ENCODE measurements at places on chromosomes 5 and 9.

GRCh38 chr9:81690251-81690851, 1.0 kb upstream of the TLE1 start:
- DNase-seq, result no peak

DNA sequence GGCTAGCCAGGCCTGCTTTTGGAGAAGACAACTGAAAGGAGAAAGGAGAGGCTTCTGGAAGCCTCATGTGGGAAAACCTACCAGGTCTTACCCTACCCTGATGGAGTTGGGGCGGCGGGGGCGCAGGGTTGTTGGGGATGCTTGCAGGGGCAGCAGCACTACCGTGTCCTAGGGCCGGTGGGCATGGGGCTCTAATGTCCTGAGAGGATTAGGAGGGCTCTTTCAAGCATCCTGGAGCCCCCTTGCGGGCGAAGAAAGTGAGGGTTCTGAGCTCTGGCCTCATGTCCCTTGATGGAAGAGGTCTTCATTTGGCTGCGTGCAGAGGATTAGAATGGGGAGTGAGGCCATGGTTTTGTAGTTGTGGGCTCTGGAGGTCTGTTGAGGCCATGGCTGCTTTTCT, 86.9 kb upstream of the PITX1 start:
- DNase-seq, result no peak

GRCh38 chr9:89877051-89878002, 272.5 kb downstream of the GADD45G start:
- no peak for DNase-seq

- DNase-seq, result no peak
These were observed 52.3 kb upstream of the RPL26L1 start for GRCh38 chr5:172906888-172907287.

GRCh38 chr9:109974143-109974917, 194.3 kb downstream of the PALM2AKAP2 start:
- no peak for DNase-seq

GRCh38 chr5:131212471-131213021, 41.8 kb downstream of the LYRM7 start:
- no peak for DNase-seq

- DNase-seq, result no peak
These were observed 147.1 kb upstream of the SLC12A2 start for GRCh38 chr5:127936439-127936972.

- peak; percentile 85 for DNase-seq
These were observed 1.3 kb upstream of the TBC1D2 start for GRCh38 chr9:98256756-98257155.

GRCh38 chr5:35561396-35561795, 56.3 kb upstream of the SPEF2 start:
- no peak for DNase-seq

GRCh38 chr5:181100121-181100875, 30.7 kb downstream of the OR2V1 start:
- DNase-seq, result no peak

- DNase-seq, result no peak
These were observed 180.6 kb downstream of the CACNA1B start for GRCh38 chr9:138058181-138058580.

DNA sequence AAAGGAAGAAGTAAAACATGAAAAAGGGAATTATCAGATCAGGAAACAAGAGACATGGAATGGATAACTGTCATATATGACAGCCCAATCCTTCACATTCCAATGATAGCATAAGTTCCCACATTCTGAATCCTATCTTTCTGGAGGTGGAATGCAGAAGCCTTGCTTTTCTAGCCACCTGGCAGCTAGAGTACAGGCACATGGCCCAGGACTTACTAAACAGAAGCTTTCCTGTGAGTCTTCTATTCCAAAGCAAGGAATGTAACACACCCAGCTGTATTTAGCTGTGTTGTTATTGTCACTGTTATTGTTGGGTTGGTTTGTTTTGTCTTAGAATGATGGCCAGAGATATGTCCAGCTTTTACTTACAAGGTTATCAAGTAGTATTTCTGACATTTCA, 780.5 kb upstream of the ZNF608 start:
- DNase-seq, result no peak

- no peak for DNase-seq
These were observed 107.9 kb downstream of the RXRA start for GRCh38 chr9:134433909-134434882.

- peak; percentile 69 for DNase-seq
These were observed 82.3 kb downstream of the SLC1A3 start for GRCh38 chr5:36688722-36689121.

GRCh38 chr5:120419127-120419526, 45.0 kb upstream of the PRR16 start:
- DNase-seq, result peak; percentile 3

DNA sequence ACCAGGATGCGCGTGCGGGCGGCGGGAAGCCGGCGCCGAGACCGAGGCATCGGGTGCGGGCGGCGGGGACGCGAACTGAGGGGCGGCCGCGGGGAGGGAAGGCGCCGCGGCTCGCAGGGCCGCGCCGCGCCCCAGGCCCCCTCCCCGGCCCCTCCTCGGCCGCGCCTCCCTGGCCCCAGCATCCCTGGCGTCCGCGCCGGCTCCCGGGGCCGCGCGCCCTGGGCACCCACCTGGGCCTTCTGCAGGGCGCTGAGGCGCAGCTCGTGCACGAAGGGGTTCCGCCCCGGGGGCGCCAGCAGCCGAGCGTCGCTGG, 324 bp downstream of the LPCAT1 start:
- no peak for DNase-seq

DNA sequence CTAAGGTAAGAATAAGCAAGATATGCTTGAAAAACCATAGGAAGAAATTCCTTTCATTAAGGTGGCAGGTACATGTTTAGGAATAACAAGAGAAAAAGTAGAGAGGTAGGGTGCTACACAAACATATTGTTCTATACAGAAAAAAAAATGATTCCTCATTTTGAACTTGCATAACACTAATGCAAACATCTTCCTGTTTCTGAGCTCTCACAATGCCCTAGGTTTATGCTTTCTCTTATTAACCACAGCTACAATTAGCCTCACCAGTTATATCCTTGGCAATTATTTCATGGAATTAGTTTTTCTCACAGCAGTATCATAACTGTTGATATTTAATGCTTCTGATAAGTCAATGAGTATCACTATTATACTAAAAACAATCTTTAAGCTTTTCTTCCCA, 20.7 kb downstream of the CEMIP2 start:
- peak; percentile 43 for DNase-seq

GRCh38 chr5:10668697-10669096, 92.3 kb downstream of the DAP start:
- no peak for DNase-seq

DNA sequence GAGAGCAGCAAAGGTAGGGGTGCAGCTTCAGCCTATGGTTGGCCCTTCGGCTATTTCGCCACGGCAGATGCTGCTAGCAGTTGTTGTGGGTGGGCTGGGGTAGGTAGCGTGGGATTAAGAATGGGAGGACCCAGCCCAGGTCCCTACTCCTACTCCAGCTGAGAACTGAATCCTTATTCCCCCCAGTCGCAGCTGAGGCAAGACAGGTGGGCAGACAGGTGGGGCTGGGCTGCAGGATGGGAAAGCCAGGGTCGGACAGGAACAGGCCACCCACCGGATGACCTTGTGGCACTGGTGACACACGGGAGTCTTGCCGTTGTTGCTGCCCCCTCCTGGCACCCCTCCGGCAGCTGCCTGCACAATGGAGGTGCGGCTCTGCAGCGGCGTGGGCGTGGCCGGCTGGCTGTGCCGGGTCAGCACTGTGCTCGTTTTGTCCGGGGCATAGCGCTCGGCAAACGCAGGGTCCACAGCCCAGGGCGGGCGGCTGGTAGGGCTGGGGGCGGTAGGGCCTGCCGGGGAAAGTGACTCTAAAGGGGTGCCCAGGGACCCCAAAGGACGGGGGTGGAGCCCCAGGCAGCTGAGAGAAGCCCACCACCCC, 8.2 kb downstream of the PDLIM7 start:
- peak; percentile 33 for DNase-seq

GRCh38 chr5:3430691-3431090, 164.9 kb upstream of the IRX1 start:
- DNase-seq, result no peak

- no peak for DNase-seq
These were observed 565.5 kb downstream of the EBF1 start for GRCh38 chr5:158534203-158534602.

DNA sequence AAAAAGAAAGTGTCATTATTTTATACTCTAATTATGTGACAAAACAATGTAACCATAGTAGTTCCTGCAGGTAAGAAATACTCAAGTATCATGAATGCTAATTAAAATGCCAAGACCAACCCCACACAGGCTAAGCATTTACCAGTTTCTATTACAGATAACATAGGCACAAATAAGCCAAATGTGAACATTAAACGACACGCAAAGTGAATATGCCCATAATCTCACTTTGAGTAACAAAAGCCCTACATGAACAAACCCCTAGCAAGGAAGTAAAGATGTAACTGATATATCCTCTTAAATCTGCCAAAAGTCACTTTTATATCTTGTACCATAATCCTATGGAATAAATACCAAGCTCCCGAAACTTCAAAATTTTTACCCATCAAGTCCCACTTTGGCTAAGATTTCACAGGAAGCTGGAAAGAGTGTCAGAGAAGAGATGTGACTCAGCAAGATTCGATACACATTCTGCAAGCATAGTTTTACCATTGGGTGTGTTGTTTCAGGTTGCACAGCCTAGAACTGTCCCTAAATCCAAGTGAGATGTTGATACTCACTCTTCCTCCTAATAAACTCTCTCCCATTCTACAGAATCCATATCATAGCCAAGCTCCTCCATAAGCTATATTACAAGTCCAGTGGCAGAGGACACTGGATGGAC, 28.8 kb downstream of the TRPM6 start:
- DNase-seq, result no peak

- DNase-seq, result no peak
These were observed 330.1 kb downstream of the ADAMTS6 start for GRCh38 chr5:65151614-65152013.

- no peak for DNase-seq
These were observed 3.8 kb downstream of the SELENOP start for GRCh38 chr5:42807722-42808447.
